Kidney epithelial cell (primary cell): ENCODE measurements at places on chromosomes 11 and 22. TPM values are rescaled to one million over a fixed set of nuclear protein-coding genes. Genes with fewer than 3 reads are reported as not detected.

The OR56A1 gene
- not detected in 2 replicates for total RNA-seq

DNA sequence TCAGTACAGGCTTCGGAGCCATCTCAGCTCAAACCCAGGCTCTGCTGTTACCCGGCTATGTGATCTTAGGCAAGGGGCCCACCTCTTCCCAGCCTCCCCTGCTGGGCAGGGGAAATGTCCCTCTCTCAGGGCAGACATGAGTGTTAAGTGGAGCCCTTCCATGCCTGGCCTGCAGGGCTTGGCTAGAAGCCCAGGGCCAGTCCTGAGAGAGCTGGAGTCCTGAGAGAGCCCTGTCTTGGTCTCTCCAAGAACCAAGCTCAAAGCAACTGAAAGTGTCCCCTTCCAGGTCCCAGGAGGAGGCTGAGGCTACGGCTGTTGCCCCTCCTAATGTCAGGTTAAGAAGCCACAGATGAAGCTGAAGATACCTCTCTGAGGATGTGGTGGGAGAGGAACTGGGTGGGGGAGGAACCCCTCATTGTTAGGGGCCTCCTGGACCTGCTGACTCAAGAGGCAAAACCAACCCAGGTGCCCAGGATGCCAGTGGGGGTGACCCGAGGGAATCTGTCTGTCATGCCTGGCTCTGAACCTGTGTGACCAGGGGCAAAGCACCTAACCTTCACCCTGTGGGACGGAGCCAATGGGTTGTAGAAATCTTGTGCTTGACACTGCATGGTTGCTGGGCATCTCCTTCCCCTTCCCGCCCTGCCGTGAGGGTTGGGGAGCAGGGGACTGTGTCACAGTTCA lies 4.2 kb downstream of the ZP1 start:
- no peak for DNase-seq

- DNase-seq, result no peak
Measured at GRCh38 chr11:2133241-2134021, 5.8 kb downstream of the IGF2 start.

DNA sequence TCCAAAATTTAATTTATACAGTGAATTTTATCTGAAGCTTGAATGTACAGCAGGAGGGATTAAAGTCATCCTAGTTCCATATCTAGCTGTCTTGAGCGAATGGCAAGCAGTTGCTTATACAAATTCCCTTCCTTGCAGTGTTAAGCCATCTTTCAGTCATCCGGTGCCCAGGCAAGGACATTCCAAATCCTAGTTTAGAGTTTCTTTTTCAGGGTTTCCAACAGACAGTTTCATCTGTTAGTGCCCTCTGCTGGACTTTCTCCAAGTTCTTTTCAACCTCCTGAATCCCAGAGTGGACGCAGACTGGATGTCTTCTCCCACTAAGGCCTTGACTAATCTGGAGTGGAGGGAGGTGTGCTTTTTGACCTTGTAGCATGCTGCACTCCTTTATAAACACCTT lies 45.4 kb downstream of the GRAMD1B start:
- no peak for DNase-seq

GRCh38 chr11:102843489-102843888 lies at the start of gene MMP3:
TSS of gene MMP3 (minus strand) at chr11:102843609. CDS start at chr11:102843546, 63 bp downstream.
- no peak for DNase-seq

GRCh38 chr11:34145847-34146381 lies 40.5 kb downstream of the NAT10 start:
- DNase-seq, result no peak

DNA sequence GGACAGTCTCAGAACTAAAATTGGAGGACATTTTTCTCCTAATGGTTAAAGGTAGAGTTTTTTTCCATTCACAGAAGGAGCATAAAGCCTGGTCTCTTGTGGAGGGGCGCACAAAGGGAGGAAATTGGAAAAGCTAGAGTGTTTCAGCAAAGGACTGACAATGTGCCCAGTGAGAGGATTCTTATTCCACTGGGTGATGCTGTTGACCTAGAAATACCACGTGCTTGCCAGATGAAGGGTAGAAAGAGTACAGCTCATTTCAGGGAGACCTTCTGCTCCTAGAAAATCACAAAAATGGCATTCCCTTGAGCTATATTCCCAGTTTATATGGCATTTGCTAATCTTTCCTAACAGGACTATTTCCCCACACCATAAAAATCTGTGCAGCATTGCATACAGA lies 21.1 kb downstream of the MS4A6E start:
- no peak for DNase-seq
